ENCODE measurements at places on chromosomes 7 and 10.

DNA sequence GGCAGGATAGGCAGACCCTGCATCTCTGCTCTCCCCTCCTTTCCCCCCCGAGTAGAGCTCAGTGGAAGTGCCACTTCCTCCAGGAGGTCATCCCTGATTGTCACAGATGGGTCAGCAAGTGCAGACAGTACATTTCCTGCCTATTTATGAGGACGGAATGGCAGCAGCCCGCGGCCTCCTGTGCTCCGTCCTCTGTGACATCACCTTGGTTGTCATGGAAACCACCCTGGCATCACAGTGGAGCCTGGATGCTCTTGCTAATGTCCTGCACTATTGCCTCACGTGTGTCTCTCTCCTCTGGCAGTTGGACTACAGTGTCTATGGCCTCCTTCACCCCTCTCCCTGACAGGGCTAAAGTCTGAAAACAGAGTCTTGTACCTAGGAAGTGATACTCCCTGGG, 148.6 kb downstream of the SH3PXD2A start:
- no peak for DNase-seq

DNA sequence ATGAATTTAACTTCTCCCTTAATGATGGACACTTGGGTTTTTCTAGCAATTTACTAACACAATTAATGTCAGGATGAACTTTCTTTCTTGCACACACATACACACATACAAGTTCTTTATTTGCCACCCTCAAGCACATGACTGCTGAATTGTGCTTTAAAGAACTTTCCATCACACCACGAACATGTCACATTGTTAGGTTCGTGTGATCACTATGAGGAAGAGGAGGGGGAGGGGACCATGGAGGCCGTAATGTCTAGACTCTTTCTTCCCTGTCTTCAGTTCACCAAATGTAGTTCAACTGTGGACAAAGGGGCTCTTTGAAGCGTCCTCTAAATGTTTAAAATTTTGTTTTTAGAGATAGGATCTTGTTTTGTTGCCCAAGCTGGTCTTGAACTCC, 31.0 kb downstream of the NUP42 start:
- no peak for DNase-seq

- DNase-seq: no peak
Observed at GRCh38 chr7:3721422-3721821, 420.4 kb downstream of the SDK1 start.

- no peak for DNase-seq
Observed at GRCh38 chr10:114044247-114045135, 825 bp downstream of the ADRB1 start.

DNA sequence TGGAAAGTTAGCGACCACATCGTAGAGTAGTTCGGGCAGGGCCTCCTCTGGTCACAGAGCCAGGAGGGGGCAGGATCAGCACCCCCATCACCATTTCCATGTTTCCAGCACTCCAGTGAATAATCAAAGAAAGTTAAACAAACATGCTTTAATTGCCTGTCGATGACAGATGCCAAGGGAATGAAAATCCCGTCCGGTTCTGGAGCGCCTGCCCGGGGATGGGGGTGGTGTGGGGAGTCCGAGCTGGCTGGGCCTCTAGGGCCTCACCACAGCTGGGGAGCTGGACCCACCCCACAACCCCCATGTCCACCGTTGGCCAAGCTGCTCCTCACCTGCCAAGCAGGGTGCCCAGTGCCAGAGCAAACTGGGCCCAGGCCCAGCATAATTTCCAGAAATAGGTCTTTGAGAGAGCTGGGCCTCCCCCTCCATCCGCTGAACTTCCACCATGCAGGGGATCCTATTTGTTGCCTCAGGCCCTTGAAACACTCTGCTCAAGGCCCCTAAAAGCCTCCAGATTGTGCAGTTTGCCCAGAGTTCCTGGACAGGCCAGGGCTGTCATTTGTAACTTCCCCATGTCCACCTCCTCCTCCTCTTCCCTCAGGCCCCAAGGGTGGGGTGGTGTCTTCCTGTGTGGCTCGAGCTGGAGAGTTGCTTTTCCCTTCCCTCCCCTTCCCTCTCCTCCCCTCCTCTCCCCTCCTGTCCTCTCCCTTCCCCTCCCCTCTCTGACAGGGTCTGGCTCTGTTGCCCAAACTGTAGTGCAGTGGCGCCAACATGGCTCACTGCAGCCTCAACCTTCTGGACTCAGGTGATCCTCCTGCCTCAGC, 101.0 kb downstream of the MYL10 start:
- no peak for DNase-seq

- DNase-seq: peak; percentile 52
Observed at GRCh38 chr7:22821702-22822485, 755 bp downstream of the TOMM7 start.

- no peak for DNase-seq
Observed at GRCh38 chr7:475951-476441, 43.6 kb downstream of the PDGFA start.

- DNase-seq: no peak
Observed at GRCh38 chr10:71259815-71260501, 47.6 kb downstream of the UNC5B start.

DNA sequence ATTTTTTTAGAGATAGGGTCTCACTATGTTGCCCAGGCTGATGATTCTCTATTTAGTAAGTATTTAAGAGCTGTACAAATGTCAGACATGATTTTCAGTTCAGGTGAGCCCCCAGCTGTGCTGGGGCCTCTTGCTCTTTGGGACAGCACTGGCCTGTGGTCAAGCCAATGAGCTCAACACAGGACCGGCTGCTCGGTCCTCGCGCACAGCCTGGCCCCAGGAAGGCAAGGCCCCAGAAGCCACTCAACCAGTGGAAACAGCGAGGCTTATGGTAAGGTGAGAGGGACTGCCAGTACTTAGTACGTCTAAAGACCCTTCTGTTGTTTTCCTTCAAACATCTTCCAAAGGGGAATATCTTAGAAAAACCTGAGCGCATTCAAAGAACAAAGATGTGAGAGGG, 211.8 kb downstream of the SKIDA1 start:
- no peak for DNase-seq

- no peak for DNase-seq
Observed at GRCh38 chr10:131556897-131557495, 245.5 kb upstream of the TCERG1L start.

DNA sequence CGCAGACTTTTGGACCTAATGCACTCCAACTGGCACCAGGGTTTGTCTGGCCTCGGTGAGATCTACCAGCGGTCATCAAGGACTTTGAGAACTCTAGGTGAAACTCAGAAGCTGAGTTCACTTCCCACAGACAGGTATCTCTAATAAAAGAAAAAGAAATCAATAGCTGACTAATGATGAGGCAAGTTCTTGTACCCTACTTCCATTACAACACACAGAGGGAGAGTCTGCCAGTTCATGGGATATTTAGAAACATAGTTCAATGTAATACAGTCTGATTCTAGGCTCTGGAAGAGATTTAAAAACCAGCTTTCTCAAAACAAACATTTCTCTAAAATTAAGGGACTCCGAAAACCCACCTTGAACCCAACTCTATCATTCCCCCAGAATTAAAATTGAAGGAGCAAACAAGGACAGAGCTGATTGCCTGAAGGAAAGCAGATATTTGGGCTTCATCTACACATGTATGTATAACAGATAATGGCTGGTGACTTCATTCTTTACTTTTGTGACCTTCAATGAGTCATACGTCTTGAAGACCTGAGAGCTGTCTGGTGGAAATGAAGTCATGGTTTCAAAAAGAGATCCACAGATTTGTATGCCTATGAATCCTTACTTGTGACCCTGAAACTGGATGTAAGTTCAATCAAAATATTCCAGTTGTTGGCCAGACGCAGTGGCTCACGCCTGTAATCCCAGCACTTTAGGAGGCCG, 2.7 kb upstream of the PNLIPRP1 start:
- no peak for DNase-seq

DNA sequence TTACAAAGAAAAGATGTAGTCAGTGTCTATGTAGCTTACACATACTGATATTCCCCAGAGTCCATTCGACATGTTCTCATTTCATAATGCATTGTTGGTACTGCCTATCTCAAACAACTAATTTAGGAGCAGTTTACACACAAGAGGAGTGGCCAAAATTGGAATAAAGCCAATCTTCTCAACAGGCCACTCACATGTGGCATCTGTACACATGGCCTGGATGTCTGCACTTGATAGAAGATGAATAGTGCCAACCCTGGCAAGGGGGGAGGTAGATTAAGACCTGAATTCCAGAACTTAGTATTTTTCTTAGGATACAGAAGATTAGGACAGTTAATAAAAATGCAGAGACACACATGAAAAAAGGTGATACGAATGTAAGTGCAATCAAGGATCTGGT, 125.3 kb upstream of the STARD3NL start:
- DNase-seq: peak; percentile 6

- no peak for DNase-seq
Observed at GRCh38 chr10:36612436-36612835, 513.0 kb upstream of the ANKRD30A start.

- peak; percentile 69 for DNase-seq
Observed at GRCh38 chr10:80662429-80663261, 124.9 kb downstream of the SH2D4B start.

DNA sequence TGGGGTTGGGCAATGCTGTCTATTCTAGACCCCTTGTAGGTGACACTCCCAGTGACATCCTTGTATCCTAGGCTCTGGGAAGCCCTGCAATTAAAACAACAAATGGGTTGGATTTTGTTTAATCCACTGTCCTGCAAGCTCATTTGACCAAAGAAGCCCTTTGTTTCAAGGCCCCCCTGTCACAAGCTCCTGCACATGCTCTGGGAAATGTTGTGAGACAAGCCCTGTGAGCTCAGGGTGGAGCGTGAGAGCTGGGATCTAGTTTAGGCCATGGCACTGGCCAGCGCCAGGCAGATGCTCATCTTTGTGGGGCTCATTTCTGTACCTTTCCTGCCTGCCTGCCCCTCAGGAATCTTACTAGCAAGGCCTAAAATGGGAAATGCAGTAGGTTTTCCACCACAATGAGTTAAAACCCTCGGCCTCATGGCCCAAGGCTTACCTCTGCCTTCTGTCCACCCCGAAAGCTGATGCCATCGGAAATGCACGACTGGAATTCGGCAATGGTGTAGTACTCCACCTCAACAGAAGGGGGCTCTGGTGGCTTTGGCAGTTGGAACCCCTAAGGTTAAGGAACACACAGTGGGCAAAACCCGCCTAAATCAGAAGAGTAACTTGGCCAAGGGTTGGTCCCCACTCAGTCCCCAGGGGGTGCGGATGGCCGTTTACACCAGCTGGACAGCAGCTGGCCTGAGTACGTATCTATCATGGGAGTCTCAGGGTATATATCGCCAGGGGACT, 112.0 kb downstream of the NEURL1 start:
- DNase-seq: peak; percentile 66

GRCh38 chr10:24239289-24240040, 30.5 kb downstream of the KIAA1217 start:
- no peak for DNase-seq

DNA sequence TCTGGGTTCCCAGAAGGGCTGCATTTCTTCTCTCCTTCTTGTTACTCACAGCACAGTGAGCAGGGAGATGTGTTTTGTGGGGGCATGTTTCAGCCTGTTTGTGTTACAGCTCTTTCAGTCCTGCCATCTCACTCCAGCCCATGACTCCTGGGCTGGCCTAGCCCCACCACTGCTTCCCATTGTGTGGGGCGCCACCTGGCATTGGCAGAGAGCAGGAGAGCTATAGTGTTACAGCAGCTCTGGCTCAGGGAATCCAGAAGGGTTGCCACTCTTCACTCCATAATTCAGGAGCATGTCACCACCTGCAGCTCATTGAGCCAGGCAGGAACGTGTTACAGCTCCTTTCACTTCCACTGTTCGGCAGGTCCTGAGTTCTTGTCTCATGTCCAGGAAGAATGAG, 30.0 kb downstream of the CLDN12 start:
- DNase-seq: no peak

DNA sequence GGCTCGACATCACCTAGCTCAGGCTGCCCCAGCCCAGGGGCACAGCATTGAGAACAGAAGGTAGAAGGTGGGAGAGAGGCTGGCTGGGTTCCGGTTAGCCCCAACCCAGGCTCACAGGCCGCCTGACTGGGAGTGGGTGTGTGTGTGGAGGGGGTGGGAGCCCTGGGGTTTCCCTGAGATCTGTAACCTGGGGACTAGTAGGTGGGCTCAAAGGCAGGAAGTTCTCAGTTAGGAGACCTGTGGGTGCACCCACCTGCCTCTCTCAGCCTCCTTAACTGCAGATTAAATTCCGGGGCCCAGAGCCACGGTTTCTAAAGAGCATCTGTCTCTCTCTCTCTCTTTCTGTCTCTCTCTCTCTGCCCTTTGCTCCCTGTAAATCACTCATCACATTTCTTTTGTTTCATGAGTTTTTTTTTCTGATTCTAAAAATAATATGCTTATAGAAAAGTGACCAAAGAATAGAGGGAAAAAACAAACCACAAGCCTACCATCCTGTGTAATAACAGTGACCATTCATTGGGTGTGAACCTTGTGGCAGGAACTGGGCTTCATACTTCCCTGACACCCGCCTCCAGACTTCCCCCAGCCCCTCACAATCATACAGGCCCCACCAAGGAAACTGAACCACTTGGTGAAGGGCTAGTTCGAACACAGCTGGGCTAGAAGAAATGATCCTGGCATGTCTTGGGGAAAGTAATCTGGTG, 83.4 kb upstream of the SMNDC1 start:
- no peak for DNase-seq

GRCh38 chr7:22885797-22886261, 63.2 kb upstream of the TOMM7 start:
- DNase-seq: no peak

- DNase-seq: peak; percentile 95
Observed at GRCh38 chr10:95531994-95532399, 29.2 kb downstream of the SORBS1 start.

GRCh38 chr10:75402486-75403143, 1.1 kb upstream of the ZNF503 start:
- DNase-seq: no peak

- no peak for DNase-seq
Observed at GRCh38 chr7:90173127-90173844, 19.0 kb downstream of the STEAP1 start.

DNA sequence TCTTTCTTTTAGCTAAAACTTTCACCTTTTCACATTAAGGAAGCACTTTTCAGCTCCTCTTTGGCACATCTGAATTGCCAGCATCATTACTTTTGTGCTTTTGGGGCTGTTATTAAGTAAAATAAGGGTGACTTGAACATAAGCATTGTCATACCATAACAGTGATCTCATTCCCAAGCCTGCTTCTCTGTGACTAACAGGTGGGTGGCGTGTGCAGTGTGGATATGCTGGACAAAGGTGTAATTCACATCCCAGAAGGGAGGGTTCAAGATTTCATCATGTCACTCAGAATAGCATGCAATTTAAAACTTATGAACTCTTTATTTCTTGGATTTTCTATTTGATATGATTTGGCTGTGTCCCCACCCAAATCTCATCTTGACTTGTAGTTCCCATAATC, 517.4 kb upstream of the MKI67 start:
- no peak for DNase-seq

GRCh38 chr10:130424418-130424817, 288.2 kb downstream of the GLRX3 start:
- DNase-seq: no peak

- no peak for DNase-seq
Observed at GRCh38 chr10:14439451-14440259, 108.9 kb upstream of the FRMD4A start.

Data from erythroblast (primary cell).